ENCODE measurements at places on chromosomes 2 and 18.

GRCh38 chr2:122300758-122301157 lies 545.3 kb downstream of the TSN start:
- DNase-seq, result no peak

- no peak for DNase-seq
Measured at GRCh38 chr2:208556983-208557484, 150.4 kb downstream of the PTH2R start.

GRCh38 chr18:44025421-44025820 lies 655.3 kb upstream of the SETBP1 start:
- no peak for DNase-seq

DNA sequence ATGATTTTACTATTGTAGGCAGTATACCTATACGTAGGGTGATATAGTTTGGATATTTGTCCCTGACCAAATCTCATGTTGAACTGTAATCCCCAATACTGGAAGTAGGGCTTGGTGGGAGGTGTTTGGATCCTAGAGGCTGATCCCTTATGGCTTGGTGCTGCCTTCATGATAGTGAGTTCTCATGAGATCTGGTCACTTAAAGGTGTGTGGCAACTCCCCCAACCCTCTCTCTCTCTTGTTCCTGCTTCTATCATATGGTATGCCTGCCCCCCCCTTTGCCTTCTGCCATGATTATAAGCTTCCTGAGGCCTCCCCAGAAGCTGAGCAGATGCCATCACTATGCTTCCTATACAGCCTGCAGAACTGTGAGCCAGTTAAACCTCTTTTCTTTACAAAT lies 1.7 kb upstream of the SERPINB10 start:
- no peak for DNase-seq

DNA sequence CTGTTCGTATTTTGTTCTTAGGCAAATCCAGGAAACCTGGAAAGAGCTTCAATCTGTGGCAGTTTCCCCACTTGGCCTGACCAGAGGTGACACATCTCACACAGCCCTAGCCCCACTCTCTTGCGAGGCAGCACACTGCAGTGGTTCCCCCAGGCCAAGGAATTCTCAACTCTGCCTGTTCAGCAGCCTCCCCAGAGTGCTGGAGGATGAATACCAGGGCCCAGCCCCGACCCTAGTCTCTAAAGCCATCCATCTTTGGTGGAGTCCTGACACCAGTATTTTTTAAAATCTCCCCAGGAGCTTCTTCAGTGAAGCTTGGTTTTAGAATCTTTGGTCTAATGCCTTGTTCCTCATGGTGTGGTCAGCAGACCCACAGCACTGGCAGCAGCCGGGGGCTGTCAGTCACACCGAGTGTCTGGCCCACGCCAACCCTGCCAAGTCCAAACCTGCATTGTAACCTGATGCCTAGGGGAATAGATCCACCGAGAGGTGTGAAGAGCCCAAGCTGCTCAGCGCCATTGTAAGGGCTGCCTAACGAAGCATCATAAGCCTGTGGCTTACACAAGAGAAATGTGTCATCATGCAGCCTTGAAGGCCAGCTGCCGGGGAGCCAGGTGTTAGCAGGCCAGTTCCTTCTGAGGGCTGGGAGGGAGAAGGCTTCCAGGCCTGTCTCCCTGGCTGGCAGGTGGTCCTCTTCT lies 428.7 kb upstream of the ID2 start:
- no peak for DNase-seq

DNA sequence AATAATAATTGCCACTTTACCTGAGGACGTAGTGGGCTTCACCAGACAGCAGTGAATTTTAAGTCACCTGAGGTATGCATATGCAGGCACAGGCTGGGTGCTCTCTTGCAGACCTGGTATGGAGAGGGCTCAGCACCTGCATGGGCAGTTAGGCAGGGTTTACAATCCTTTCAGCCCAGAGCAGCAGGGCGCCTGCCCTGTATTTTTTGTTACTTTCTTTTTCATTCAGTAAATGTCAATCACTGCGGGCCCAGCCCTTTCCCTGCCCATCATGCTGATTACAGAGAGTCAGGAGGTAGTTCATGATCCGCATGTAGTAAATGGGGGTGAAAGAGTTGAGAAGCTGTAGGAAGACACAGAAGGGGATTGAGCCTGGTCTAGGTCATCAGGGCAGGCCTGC lies 147.0 kb upstream of the ALPP start:
- no peak for DNase-seq

DNA sequence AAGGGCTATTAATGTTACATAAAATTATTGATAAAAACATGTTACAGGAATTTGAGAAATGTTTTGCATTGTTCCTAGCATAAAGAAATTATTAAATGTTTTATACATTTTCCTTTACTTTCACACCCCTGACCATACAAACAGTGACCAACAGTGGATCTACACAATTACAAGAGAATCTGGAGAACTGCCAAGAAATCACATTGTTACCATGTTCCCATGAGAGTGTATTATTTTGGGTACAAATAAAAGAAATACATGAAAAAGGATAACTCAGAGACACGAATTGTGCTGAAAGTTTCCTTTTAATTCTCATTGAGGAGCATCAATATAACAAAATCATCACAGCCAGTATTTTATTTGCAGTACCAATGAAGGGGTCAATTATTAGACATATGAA lies 150.1 kb downstream of the WDPCP start:
- no peak for DNase-seq

GRCh38 chr2:238321467-238321866 lies 1.1 kb downstream of the TRAF3IP1 start:
- no peak for DNase-seq

- no peak for DNase-seq
Measured at GRCh38 chr18:21257386-21257785, 15.4 kb downstream of the GREB1L start.

- no peak for DNase-seq
Measured at GRCh38 chr2:174704061-174704460, 60.2 kb downstream of the CHRNA1 start.

GRCh38 chr18:51711298-51711889 lies 513.9 kb upstream of the MEX3C start:
- DNase-seq, result no peak

Measured in central memory CD8-positive, alpha-beta T cell (primary cell).